ENCODE measurements at places on chromosomes 12 and 14.
A peak's percentile ranks its signal among the peaks of the same experiment; 100 is the strongest.

GRCh38 chr12:95815632-95816212 lies 25.2 kb upstream of the NTN4 start:
- no peak for DNase-seq

DNA sequence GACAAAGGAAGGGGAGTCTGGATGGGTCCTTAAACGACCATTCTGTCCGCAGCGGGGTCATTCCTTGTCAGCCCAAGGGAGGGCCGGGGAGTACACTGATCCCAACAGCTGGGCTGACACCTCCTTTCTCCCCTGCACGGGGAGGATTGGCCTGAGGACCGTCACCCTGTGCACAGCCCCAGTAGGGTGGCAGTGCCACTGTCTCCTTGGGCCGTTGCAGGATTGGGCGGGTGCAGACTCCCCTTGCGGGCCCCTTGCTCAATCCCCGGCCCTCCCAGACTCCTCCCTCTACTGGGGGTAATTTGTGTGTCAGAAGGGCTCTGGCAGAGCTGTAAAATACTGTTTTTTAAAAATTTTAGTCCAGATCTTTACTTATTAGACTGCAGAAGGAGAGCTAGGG lies 12.6 kb upstream of the AMN start:
- no peak for DNase-seq

- no peak for DNase-seq
Observed at GRCh38 chr12:124646385-124647230, 79.2 kb upstream of the NCOR2 start.

DNA sequence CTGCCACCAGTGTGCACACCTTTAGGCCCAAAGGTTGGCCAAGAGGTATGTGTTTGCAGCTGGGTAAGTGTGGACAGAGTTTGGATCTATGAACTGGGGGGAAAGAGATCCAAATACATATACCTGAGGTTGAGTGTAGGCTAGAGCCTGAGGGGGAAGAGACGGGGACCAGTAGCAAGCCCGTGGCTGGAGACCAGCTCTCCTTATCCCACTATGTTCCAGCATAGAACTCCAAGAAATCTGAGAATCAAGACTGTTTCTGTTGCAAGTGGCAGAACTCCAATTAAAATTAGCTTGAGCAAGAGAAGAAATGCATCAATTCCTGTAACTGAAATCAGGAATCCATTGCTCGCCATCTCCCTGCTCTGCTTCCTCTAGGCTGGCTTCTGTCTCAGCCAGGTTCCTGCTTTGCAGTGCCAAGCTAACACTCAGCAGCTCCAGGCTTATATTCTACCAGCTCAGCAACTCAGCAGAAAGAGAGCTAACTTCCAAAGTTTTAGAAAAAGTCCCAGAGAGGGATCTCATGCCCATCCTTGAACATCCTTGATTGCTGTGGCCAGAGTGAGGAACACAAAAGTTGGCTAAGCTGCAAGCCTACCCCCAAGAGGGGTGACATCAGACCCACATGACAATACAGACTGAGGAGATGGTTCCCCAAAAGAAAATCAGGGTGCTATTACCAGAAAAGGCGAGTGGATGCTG lies 1.5 kb upstream of the PCK2 start:
- DNase-seq: no peak

DNA sequence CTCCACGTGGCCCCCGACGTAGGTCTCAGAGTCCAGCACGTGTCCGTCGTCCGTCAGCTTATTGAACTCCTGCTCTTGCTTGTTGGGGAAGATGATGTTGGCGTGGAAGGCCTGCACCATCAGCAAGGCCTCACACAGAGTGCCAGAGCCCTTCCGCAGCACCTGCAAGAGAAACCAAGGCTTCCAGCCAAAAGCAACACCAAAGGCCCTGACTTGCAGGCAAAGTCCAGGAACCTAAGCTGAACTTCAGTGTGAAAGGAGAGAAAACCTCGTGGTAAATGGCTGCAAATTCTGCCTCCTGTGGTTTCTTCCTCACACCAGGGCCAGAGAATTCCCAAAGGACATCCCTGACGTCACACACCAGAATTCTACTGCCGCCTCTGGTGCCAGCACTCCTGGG lies 14.5 kb downstream of the POLE start:
- DNase-seq: no peak

DNA sequence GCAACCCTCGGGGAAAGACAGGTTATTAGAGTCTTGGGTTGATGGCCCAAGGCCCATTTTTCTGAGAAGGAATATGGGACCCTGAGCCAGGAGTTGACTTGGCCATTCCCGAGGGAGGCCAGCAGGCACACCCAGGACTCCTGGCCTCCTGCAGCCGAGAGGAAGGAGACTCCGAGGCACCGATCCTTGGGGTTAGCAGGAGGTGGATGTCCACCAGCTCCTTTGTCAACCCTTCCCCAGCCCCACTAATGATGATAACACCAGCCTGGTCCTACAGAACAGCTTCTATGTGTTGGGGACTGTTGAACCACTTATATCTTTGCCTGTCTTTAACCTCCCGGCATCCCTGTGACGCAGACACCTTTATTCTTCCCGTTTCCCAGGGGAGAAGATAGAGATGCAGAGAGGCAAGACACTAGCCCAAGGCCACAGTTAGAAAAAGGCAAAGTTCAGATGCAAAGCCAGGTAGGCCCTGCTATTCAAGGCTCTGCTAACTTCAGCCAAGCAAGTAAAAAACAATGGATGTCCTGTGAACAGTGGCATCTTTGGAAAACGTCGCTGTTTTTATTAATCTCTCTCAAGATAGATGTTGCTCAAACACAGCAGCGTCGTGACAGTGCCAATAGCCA lies 767.3 kb upstream of the TBX3 start:
- no peak for DNase-seq

DNA sequence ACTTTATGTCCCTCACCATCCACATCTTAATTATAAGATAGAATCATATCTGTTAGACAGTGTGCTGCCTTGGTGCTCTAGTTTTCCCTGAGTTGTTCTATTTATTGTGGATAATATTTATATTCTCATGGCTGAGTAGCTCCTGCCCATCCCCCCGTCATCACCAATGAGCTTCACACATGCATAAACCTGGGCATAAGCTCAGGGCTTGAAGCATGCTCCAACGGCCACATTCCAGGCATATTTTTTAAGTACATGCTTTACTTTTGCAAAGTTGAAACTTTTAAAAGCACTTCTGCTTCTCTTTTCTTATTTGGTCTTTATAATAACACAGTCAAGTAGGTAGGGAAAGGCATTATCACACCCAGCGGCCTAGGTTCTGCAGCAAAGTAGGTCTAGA lies 3.4 kb upstream of the FBXO34 start:
- DNase-seq: no peak

DNA sequence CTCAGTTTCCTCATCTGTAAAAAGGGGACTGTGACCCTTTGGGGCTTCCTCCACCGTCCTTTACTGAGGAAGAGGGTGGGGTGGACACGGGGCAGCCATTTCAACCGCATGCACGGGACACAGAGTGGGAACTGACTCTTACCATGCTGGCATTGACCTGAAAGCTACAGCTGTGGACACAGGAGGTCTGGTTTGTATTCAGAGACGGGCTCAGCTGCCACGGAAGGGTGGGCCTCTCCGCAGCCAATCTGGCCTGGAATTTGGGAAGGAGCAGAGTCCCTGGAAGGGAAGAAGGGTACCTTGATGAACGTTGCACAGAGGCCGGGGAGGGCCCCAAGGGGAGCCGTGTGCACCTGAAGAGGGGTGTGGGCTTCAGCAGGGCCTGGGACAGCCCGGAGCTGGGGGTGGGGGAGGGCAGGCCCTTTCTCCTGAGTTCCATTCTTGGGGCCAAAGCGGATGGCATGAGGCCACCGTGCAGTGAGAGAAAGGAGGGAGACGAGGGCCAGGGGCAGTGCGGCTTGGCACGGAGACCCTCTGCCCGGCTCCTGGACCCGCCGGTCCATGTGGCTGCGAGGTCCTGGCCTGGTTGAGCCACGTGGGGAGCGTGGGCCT lies 14.5 kb downstream of the TNFAIP2 start:
- DNase-seq: no peak

GRCh38 chr14:76007379-76007778 lies 21.8 kb downstream of the IFT43 start:
- DNase-seq: no peak

- DNase-seq: no peak
Observed at GRCh38 chr12:22653791-22654190, 28.8 kb downstream of the ETNK1 start.

DNA sequence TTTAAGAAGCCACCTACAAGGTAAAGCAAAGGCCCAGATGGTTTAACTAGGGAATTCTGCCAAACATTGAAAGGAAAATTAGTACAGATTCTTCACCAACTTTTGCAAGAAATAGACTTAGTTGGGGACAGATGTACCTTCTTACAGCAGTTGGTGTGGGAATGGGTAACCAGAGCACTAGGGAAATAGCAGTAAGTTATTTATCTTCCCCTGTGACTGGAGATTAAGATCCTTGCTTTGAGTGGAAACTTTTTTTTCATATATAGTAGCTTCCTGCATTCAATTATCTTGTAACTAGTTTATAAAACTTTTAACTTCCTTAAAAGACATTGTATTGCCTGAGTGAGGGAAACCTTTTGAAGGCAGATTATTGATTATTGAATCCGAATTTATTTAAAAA lies 44.2 kb downstream of the ARID2 start:
- DNase-seq: no peak

- no peak for DNase-seq
Observed at GRCh38 chr12:122884860-122885259, 11.1 kb downstream of the VPS37B start.

- DNase-seq: no peak
Observed at GRCh38 chr14:48373981-48374380, 698.6 kb upstream of the MDGA2 start.

GRCh38 chr12:124790650-124791400 lies 72.8 kb downstream of the SCARB1 start:
- DNase-seq: no peak

DNA sequence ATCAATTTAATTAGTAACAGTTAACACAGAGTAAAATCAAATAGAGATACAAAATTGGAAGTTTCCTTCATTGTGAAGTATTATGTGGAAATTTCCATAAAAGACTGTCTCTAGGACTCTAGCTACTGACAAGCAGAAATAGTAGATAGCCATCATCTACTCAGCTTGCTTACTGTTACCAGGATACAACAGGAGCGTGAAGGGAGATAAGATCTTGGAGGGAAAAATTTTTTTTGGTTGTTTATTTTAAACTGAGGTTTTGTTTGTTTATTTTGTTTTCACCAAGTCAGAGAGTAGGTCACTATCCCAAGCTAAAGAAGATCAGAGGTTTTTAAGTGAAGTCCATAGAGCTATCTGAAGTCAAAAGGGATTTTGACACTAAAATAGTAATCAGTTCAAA lies 861.3 kb upstream of the MGAT4C start:
- DNase-seq: no peak

DNA sequence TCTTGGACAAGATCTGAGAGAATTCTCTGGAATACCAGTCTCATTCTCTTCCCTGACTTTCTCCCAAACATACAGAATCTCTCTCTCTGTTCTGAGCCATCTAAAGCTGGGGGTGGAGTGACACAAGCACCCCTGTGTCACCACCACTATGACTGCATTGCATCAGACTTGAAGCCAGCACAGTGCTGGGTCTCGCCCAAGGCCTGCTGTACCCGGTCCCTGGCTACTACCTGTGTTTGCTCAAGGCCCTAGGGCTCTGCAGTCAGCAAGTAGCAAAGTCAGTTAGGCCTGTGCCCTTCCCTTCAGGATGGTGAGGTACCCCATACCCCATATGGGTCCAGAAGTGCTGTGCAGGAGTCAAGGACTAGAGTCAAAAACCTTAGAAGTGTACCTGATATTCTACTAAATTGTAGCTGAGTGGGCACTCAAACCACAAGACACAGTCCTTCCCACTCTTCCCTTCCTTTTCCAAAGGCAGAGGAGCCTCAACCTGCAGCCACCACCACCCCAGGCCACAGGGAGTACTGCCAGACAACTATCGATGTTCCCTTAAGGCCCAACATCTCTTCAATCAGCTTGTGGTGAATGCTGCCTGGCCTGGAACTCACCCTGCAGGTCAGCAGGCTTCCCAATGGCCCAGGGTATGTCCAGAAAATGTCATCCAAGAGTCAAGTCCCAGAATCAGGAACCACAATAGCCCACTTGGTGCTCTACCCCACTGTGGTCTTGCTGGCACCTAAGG lies 21.2 kb upstream of the RDH16 start:
- DNase-seq: no peak

DNA sequence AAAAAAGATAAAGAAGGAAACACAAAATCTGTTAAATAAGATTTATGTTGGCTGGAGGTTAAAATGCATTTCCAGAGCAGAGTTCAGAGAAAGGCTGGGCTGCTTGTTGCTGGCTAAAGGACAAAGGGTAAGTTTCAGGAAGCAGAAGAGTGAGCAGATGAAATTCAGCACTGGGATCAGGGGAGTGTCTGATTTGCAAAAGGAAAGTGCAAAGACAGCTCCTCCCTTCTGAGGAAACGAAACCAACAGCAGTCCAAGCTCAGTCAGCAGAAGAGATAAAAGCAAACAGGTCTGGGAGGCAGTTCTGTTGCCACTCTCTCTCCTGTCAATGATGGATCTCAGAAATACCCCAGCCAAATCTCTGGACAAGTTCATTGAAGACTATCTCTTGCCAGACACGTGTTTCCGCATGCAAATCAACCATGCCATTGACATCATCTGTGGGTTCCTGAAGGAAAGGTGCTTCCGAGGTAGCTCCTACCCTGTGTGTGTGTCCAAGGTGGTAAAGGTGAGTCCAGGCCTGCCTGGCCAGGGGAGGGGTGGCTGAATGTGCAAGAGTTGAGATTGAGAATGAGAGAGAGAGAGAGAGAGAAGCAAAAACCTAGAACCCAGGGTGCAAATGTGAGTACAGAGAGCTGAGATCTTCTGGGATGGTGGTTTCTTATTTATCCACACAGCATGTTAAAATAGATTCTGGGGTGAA lies at the start of gene OAS1:
OAS1 (plus strand) TSS at position 251 of the 703 bp plus-strand sequence; CDS start at position 329, 78 bp downstream.
- DNase-seq: peak; percentile 5

GRCh38 chr12:11959117-11959823 lies 111.5 kb upstream of the BCL2L14 start:
- DNase-seq: no peak

- no peak for DNase-seq
Observed at GRCh38 chr12:93156086-93156716, 221.5 kb upstream of the NUDT4 start.

GRCh38 chr12:3236345-3237187 lies 159.4 kb downstream of the TSPAN9 start:
- no peak for DNase-seq

DNA sequence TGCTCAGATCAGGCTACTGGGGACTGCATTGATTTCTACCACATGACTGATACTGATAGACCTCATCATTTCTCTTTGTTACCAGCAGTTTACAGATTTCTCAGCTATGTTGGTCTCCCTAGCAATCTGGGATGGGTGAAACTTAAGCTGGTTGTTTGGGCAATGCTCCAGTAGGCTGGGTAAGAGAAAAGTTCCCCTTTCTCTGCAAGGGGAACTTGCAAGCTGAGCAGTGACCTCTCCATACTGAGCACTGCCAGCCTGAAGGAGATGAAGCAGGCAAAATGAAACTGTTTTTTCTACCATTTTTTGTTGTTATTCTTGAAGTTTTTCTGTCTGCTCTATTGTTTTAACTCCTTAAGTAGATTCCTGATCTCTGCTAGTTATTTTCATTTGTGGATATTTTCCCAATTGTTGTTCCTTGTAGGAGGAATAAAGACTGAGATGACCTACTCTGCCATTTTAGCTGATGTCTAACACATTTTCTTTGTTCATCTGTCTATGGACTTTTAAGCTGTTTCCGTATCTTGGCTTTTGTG lies 1.3 kb upstream of the OR4M1 start:
- no peak for DNase-seq

- DNase-seq: no peak
Observed at GRCh38 chr12:124509676-124510300, 57.6 kb downstream of the NCOR2 start.

GRCh38 chr12:124543590-124544310 lies 23.7 kb downstream of the NCOR2 start:
- DNase-seq: no peak

Data from T-helper 9 cell (primary cell).